ENCODE measurements at places on chromosomes 2 and 18. TPM values are rescaled to one million over a fixed set of nuclear protein-coding genes. Genes with fewer than 3 reads are reported as not detected.

The EVA1A gene
- total RNA-seq, result 2.3 TPM

The LNPK gene
- total RNA-seq, result 32.5 TPM

The CXXC1 gene
- 119 TPM for total RNA-seq

The SERPINB2 gene
- total RNA-seq, result not detected

GRCh38 chr2:226180281-226180884 is 619.2 kb downstream of the IRS1 start:
- DNase-seq, result no peak

DNA sequence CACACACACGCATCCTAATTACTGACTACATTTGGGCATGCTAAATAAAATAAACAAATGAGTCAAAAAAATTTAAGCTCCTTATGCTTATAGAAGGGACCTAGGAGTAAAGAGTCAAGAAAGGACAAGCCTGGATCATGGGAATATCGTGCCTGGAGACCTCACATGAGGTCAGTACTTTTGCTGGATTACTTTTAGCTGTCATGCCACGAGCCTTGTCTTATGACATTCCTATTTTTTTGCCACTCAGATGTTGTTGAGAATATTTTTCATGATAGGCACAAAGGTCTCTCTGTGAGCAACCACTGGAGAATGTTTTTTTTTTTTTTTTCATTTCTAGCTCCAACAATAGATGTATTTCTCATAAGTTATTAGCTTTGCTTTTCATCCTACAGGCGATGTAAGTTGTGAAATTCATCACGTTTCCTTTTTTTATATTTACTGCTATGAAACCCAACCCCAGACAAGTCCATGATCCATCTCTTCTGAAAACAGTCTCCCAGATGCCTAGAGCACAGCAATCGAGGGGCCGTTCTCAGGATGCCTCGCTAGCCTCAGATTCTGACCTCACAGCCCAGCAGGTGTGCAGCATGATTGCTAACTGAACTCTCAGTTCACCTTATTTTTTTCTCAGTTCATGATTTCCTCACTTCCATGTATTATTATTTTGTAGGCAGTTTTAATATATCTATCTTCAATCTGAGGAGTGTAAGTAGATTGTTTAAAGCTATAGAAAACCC is 464.5 kb downstream of the IRS1 start:
- no peak for DNase-seq

DNA sequence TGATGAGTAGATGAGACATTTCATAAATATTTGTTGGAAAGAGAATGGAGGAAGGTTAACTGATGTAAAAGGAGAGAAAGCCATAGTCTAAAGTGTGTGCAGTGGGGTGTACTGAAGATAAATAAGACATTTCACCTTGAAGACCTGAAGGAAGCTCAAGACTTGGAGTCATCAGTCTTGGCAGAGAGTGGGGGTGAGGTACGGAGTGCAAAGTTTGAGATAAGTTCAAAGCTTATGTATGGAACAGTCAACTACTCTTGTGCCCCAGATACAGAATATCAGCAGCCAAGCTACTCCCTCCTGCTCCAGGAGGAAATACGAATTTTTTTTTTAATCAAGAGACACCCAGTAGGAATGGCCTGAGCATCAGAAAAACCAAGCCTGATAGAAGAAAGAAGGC is 30.3 kb upstream of the NEMP2 start:
- DNase-seq, result no peak

DNA sequence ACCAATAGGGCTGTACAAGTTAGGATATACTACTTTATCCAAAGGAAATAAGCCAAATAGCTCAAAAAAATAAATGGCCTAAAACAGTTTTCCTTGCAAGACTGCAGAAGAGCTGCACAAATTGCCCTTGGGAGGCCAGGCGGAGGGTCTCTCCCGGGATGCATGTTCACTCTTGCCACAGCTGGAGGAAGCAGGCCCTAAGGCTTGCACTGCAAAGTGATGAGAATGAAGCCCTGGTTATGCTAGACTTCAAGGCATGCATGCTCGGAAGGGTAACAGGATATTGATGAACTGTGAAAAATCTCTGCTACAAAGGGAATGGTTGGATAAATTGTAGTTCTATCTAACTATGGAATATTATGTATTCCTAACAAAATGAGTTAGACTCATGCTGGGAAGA is 27.5 kb upstream of the LDLRAD4 start:
- no peak for DNase-seq

DNA sequence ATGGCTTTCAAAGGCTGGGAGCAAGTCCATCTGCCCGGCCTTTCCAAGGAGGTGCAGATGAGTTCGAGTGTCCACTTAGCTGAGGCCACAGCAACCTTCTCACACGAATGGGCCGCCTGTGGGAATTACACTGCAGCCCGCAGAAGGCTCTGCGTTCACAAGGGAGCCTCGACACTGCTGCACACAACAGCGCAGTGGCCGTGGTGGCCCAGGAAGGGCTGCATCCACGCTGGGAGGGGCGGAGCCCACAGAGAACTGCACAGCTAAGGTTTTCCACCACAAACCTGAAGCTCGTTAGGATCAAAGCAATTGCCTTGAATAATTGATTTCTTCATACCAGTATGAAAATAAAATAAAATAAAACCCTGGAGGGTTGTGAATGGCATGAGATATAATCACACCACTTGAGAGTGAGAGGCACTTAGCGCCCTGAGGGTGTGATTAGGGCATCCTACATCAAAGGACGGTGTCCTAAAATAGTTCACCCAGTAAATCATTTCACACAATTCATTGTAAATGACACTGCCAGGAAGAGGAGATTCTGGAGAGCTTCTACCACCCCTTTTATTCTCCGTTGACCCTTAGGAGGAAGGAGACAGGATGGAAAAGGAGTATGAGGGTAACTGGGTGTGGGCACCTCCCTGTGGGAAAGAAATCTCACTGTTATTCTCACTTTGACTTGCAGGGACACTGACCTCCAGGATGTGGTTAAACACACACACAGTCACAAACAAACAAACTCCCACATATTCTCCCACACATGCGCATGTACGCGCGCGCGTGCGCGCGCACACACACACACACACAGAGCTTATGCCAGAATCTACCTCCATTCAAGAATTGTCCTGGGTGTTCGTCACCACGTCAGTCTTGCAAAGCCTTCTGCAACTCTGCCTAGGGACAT is 256.6 kb upstream of the ID2 start:
- no peak for DNase-seq

DNA sequence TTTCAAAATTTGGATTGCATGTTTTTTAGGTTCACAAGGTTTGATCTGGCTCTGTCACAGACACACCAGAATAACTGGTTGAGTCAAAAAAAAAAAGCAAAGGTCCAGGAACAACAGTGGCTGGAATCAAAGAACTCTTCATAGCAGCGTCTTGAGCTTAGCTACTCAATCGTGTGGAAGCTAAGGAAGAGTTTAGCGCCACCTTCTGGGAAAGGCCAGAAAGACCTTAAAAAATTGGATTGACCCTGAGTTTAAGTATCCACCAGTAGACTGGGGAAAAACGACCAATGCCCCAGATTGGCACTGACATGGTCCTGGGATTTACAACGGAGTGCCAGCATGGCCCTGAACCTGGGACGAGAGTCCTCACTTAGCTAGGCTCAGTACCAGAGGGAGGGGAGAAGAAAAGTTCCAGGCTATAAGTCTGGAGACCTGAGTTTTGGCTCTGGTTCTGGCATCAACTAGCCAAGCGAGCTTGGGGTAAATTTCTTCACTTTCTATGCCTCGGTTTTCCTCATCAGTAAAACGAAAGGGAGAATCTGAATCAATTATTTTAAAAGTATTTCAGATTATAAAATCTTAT is 71.1 kb upstream of the TFCP2L1 start:
- peak; percentile 53 for DNase-seq

DNA sequence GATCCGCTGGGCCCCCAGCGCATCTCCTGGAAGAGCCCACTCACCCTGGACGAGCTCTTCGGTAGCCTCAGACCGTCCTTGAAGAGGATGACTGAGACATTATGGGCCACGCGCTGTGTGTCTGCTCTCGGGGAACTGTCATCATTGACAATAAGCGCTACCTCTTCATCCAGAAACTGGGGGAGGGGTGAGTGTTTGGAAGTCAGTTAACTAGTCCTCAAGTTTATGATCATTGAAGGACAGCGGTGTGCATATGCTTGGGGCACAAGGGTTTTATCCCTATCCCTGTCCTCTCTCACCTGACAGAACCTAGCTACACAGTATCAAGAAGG is 586 bp downstream of the STK16 start:
- DNase-seq, result no peak

- no peak for DNase-seq
Measured at GRCh38 chr2:18412980-18413675, 147.3 kb downstream of the RDH14 start.
